ENCODE measurements at places on chromosomes 1 and 21. TPM values are rescaled to one million over a fixed set of nuclear protein-coding genes. Genes with fewer than 3 reads are reported as not detected.

DNA sequence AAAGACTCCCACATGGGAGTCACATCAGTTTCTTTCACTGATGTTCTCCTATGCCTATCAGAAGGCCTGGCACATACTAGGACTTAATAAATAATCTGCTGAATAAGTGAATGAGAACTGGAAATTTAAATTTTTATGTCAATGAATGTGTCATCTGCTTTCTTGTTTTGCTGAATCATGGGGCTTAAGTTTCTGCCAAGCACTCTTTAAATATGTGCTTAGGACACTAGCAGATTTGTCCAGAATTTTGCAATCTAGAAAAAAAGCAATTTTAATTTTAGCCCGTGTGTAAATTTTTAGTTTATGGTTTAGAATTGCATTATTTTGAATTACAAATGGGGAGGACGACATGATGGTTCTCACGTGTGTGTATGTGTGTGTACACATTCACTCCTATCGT lies 803.1 kb downstream of the USP25 start:
- no peak overlapping the region for H3K27ac ChIP-seq
- H3K36me3 ChIP-seq = peaks cover 2% of the 10 kb centered on the region
- H3K4me1 ChIP-seq = peaks cover 3% of the 10 kb centered on the region
- DNase-seq = no peak
- no peak overlapping the region for H3K4me3 ChIP-seq
- H3K27me3 ChIP-seq = no peaks in the 10 kb centered on the region

DNA sequence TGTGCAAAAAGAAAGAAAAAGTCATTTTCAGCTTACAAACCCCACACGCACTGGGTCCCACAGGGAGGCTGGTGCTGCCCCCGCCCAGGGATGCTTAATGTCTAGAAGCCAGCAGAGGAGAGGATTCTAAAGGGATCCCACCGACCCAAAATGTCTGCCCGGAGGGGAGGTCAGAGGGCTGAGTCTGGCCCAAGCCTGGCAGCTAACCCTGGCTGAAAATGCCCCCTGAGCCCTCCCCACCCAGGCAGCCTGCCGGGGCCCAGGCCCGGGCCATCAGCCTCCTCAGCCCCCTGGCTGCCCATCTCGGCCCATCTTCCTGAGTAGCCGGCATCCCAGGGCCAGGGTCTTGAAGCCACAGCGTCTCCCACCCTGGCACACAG lies 33.5 kb downstream of the ACOT7 start:
- H3K27ac ChIP-seq = peak overlapping the region; percentile 92
- no peaks in the 10 kb centered on the region for H3K27me3 ChIP-seq
- H3K4me3 ChIP-seq = no peak overlapping the region
- peaks cover 21% of the 10 kb centered on the region for H3K4me1 ChIP-seq

Gene LAD1
- 35.3 TPM for total RNA-seq

DNA sequence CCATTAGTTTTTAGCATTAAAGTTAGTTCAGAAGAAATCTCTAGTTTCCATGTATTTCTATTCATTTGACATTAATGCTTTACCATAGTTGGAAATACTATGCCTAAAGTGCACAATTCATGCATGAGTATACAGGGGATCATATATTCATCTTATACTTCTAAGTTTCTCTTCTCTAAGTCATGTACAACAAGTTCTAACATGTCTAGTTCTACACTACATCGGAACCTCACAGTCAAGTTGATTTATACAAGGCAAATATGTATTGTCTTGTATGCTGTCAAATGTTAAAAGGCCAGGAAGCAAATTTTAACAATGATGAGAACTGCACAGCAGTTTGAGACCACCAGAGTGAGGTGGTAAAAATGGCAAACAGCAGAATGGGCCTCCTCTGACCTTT lies 22.9 kb upstream of the MOB3C start:
- DNase-seq = no peak
- no peaks in the 10 kb centered on the region for H3K27me3 ChIP-seq
- H3K36me3 ChIP-seq = peaks cover 18% of the 10 kb centered on the region
- H3K4me1 ChIP-seq = peaks cover 14% of the 10 kb centered on the region
- H3K27ac ChIP-seq = no peak overlapping the region

DNA sequence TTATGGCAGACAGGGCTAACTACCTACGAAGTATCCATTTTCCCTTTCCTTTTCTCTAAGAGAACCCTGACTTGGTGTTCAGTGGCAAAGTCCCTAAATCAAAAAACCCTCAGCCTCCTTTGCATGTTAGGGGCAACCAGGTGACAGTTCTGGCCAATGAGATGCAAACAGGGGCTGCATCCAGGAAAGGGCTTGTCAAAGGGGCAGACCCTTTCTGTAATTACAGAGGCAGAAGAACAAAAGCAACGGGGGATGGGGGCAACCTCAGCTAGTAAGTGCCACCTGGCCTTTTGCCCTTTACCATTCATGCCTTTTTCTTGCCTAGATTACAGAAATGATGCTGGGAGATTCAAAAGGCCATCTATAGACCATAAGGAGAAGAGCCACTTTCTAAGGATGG lies 34.4 kb downstream of the GLUL start:
- H3K27me3 ChIP-seq = no peaks in the 10 kb centered on the region
- DNase-seq = no peak
- peaks cover 10% of the 10 kb centered on the region for H3K4me1 ChIP-seq
- H3K36me3 ChIP-seq = no peaks in the 10 kb centered on the region
- H3K27ac ChIP-seq = no peak overlapping the region

GRCh38 chr1:116763787-116764465 lies 9.7 kb downstream of the CD2 start:
- DNase-seq = no peak
- no peaks in the 10 kb centered on the region for H3K27me3 ChIP-seq
- no peak overlapping the region for H3K4me3 ChIP-seq
- H3K36me3 ChIP-seq = no peaks in the 10 kb centered on the region

- DNase-seq = no peak
- no peak overlapping the region for H3K4me3 ChIP-seq
- no peaks in the 10 kb centered on the region for H3K36me3 ChIP-seq
- no peak overlapping the region for H3K27ac ChIP-seq
Measured at GRCh38 chr1:228969953-228970800, 234.9 kb downstream of the RHOU start.

- H3K4me1 ChIP-seq = peaks cover 15% of the 10 kb centered on the region
- H3K27ac ChIP-seq = no peak overlapping the region
- DNase-seq = no peak
- no peaks in the 10 kb centered on the region for H3K27me3 ChIP-seq
Measured at GRCh38 chr1:36480161-36480560, 2.6 kb downstream of the CSF3R start.

GRCh38 chr1:25083481-25084345 lies 148.6 kb downstream of the SYF2 start:
- H3K27me3 ChIP-seq = peaks cover 12% of the 10 kb centered on the region
- no peaks in the 10 kb centered on the region for H3K36me3 ChIP-seq
- no peak for DNase-seq
- H3K4me1 ChIP-seq = no peaks in the 10 kb centered on the region
- no peak overlapping the region for H3K27ac ChIP-seq

Gene FCGR3B
- not detected for total RNA-seq

GRCh38 chr1:226627924-226628611 lies 79.5 kb downstream of the STUM start:
- no peak overlapping the region for H3K27ac ChIP-seq
- DNase-seq = no peak
- H3K36me3 ChIP-seq = no peaks in the 10 kb centered on the region
- H3K4me1 ChIP-seq = no peaks in the 10 kb centered on the region

- peaks cover 11% of the 10 kb centered on the region for H3K36me3 ChIP-seq
- no peak overlapping the region for H3K4me3 ChIP-seq
- DNase-seq = no peak
- H3K4me1 ChIP-seq = peaks cover 9% of the 10 kb centered on the region
Measured at GRCh38 chr1:42767510-42768000, 506 bp downstream of the C1orf50 start.

GRCh38 chr1:219882096-219882495 lies 46.3 kb downstream of the SLC30A10 start:
- DNase-seq = no peak
- H3K27ac ChIP-seq = peak overlapping the region; percentile 63
- peaks cover 16% of the 10 kb centered on the region for H3K4me1 ChIP-seq
- H3K36me3 ChIP-seq = no peaks in the 10 kb centered on the region
- no peak overlapping the region for H3K4me3 ChIP-seq

DNA sequence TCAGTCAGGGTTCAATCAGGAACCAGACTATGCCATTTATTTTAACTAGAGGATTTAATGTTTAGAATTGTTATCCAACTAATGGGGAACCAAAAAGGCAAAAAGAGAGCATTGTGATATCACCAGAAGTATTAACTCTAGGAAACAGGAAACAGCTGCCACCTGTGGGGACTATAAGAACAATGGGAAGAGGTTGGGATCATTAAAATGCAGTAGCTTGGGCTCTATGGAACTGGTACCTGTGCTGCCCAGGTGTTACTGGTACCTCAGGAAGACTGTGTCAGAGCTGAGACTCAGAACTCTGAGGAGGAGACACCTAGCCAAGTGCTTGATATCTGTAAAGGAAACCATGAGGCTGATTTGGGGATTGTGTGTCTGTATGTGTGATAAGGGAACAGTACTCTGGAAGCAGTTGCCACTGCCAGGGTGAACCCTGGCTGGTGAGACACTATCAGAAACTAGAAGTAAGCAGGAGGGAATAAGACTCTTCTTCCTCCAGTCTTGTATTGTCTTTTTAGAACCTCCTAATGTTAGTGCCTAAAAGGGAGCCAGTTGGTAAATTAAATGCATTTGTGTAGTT lies 49.4 kb downstream of the MAN1A2 start:
- H3K36me3 ChIP-seq = peaks cover 19% of the 10 kb centered on the region
- H3K27ac ChIP-seq = no peak overlapping the region
- peaks cover 13% of the 10 kb centered on the region for H3K4me1 ChIP-seq
- no peak for DNase-seq

- H3K36me3 ChIP-seq = no peaks in the 10 kb centered on the region
- H3K4me1 ChIP-seq = peaks cover 20% of the 10 kb centered on the region
- DNase-seq = peak; percentile 32
- no peak overlapping the region for H3K4me3 ChIP-seq
Measured at GRCh38 chr1:157969697-157970485, 23.6 kb upstream of the KIRREL1 start.

Gene SMIM1
- 12.0 TPM for total RNA-seq

Gene AK2
- 115 TPM for total RNA-seq

DNA sequence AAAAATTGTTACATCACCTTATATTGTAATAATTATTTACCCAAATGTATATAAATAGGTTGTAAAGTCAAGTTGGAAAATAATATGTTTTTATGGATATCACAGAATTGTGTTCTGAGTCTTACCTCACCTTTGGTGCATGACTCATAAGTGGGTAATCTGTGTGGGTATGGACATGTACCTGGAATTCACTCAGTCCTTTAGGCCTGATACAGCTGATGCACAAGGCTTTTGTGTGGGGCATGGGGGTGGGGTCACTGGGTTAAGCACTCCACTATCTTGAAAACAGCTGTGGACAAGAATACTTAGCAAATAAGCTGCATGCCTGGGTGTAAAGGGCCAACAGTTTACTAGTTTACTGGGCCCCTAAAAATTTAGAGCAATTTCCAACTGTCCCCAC lies 34.4 kb downstream of the INKA2 start:
- H3K4me1 ChIP-seq = peaks cover 6% of the 10 kb centered on the region
- DNase-seq = no peak
- H3K27ac ChIP-seq = peak overlapping the region; percentile 63
- H3K27me3 ChIP-seq = no peaks in the 10 kb centered on the region

- H3K36me3 ChIP-seq = no peaks in the 10 kb centered on the region
- no peaks in the 10 kb centered on the region for H3K4me1 ChIP-seq
- H3K27me3 ChIP-seq = peaks cover 9% of the 10 kb centered on the region
- no peak overlapping the region for H3K27ac ChIP-seq
Measured at GRCh38 chr1:54421101-54421504, 14.9 kb upstream of the SSBP3 start.

GRCh38 chr1:27098431-27099134 lies 56.3 kb downstream of the SLC9A1 start:
- no peaks in the 10 kb centered on the region for H3K36me3 ChIP-seq
- peaks cover 6% of the 10 kb centered on the region for H3K4me1 ChIP-seq
- H3K27me3 ChIP-seq = no peaks in the 10 kb centered on the region

DNA sequence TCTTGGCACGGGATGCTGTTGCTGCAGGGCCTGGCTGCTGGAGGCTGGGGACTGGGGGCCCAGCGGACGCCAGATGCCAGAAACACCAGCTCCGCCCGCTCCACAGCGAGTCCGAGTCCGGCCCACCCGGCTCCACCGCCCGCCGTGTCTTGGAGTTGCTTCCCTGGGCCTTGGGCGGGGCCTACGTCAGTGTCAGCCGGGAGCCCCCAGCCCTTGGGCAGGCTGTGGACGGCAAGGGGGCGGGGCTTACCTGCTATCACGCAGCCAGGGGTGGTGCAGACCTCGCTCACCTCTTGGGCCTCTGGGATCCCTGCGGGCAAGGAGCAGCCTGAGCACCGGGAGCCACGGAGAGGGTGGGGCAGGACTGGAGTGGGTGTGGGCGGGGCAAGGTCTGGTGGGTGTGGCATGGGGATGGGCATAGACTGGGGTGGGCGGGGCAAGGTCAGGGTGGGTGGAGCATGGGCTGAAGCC lies 21.8 kb downstream of the MMEL1 start:
- H3K36me3 ChIP-seq = no peaks in the 10 kb centered on the region
- H3K27ac ChIP-seq = no peak overlapping the region
- H3K27me3 ChIP-seq = peaks cover 18% of the 10 kb centered on the region
- DNase-seq = peak; percentile 50

Gene MIXL1
- 1.5 TPM for total RNA-seq

Gene IGSF3
- 41.5 TPM for total RNA-seq

- H3K4me3 ChIP-seq = no peak overlapping the region
- no peaks in the 10 kb centered on the region for H3K27me3 ChIP-seq
- H3K4me1 ChIP-seq = no peaks in the 10 kb centered on the region
- H3K36me3 ChIP-seq = no peaks in the 10 kb centered on the region
Measured at GRCh38 chr1:205248793-205249601, 21.3 kb downstream of the TMCC2 start.

Gene HSD11B1
- total RNA-seq = not detected

DNA sequence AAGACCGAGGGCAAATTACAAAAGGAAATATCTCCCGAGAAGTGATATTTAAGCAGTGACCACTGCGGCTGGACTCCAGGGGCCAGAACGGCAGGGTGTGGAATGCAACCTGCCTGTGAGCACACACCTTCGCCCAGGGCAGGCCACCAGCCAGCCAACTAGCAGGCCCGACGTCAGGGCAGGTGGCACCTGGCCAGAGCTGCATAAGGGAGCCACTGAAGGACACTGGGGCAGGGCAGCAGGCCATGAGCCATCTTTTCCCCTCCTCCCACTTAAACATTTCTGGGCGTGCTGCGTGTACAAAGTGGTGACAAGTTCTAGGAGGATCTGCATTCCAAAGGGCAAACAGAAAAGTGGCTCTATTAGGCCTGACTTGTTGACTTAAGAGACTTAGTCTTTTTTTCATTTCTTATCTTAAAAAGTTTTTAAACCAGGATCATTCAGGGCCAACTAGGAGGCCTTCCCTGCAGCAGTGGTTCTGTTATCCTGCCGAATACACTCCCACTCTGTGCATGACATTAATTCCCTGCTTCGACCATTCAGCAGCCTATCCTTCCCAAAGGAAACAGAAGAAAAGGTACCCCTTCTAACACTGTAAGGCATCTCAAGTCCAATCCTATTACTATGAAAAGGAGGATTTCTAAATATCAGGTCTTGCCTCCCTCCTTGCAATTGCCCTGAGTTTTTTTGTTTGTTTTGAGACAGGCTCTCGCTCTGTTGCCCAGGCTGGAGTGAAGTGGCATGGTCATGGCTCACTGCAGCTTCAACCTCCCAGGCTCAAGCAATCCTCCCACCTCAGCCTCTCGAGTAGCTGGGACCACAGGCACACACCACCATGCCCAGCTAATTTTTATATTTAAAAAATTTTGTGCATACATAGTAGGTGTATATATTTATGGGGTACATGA lies 96.3 kb downstream of the BCAR3 start:
- no peaks in the 10 kb centered on the region for H3K36me3 ChIP-seq
- peak; percentile 31 for DNase-seq
- H3K4me1 ChIP-seq = peaks cover 27% of the 10 kb centered on the region

- H3K4me1 ChIP-seq = peaks cover 10% of the 10 kb centered on the region
- H3K36me3 ChIP-seq = no peaks in the 10 kb centered on the region
- no peak for DNase-seq
- no peak overlapping the region for H3K27ac ChIP-seq
- no peak overlapping the region for H3K4me3 ChIP-seq
- no peaks in the 10 kb centered on the region for H3K27me3 ChIP-seq
Measured at GRCh38 chr1:83064589-83065242, 934.2 kb downstream of the TTLL7 start.

Gene CNTN2
- not detected for total RNA-seq

Measured in progenitor cell of endocrine pancreas (in vitro differentiated cells).